Nucleus accumbens (tissue), 56 donors: ENCODE measurements at places on chromosomes 5 and 9.
A peak's percentile ranks its signal among the peaks of the same experiment; 100 is the strongest.

DNA sequence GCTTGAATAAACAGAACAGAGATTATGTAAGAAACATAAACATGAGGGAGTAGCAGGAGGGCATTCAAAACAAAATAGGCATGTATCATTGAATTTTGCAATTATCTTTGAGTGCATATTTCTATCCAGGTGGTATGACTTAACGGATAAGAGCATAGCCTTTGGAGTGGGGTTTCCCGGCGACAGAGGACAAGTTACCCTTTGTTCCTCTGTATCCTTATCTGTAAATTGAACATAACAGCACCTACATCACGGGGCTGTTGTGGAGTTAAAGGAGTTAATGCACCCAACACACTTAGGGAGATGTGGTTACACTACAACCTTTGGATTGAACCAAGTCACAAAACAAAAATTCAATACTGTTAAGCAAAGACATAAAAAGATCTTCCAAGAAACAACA is 314.6 kb upstream of the KIF2A start:
- no peak for DNase-seq

DNA sequence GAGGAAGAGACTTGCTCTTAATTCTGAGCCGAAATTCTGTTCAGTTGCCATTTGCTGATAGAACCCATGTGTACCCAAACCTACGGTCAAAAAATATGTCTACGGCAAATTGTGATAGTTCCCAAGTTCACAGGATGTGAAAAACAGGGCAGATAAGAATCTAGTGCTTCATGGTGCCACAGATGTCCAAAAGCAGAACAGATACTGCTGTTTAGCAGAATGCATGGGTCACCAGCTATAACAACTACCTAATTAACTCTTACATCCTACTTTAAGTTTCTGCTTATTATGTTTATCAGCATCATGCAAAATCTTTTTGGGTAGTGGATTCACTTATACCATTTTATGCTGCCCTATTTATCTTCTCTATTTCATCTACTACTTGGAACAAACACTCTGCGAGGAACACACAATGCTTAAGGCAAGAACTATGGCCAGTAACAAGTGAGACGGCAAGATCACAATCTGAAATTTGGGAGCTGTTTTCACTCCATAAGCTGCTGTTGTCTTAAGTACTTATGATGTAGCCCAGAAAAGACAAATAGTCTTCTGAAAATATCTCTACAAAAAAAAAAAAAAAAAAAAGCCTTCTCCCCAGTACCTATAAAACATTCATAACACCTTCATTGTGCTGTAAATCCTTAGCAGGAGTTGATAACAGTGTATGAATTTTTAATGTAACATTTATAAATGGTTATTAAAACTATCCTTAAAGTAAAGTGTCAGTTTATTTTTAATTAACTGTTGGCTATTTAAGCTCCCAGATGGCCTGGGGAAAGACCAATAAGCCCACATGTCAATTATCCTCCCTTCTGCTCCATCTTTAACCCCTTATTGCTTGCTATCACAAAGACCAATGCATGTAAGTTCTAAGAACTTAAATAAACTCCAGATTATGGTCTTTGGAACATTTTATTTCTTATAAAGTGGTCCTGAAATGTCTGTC is 232.3 kb downstream of the TLR4 start:
- no peak for DNase-seq

- DNase-seq = no peak
Observed at GRCh38 chr5:1078851-1079250, 33.0 kb downstream of the SLC12A7 start.

DNA sequence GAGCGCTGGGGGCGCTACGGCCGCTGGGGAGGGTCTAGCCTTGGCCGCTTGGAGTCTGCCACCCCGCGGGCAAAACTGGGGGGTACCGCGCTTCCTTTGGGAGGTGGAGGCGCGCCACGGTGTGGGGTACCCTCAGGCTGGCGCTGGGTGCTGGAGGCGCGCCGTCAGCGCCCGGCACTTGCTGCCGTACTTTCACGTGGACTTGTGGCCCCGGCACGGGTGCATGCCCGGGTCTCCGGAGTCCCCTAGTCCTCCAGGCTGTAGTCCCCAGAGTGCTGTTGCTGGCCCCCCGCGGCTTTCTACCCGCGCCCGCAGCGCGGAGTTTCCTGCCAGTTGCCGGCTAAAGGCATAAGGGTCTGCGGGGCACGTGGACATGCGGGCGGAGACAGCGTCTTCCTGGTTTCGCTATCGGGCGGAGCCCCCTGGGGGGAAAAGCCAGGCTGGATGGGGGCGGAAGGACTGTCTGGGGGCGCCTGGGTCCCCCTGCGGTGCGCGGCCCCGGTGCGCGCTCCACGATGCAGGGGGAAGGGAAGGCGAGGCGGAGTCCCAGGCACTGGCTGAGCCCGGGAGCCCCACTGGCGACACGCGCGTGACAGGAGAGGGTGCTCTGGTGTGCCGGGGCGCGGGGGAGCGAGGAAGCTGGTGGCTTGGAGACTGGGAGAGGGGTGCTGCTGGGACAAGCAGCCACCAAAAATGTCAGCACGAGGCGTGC is 666 bp downstream of the PPARGC1B start:
- DNase-seq = peak; percentile 62

DNA sequence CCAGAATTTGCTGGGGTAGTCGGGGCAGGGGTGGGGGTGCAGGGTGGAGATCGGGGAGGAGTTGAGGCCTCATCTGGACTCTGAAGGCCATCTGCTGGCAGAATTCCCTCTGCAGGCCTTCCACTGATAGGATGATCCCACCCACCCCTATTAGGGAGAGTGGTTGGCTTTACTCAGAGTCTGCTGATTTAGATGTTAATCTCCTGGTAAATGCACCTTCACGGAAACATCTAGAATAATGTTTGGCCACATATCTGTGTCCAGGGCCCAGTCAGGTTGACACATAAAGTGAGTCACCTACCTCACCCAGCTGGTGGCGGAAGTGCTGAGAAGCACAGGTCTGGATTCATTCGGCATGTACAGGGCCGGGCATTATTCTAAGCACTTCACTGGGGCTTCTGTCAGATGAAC is 50.0 kb downstream of the DAPK1 start:
- no peak for DNase-seq

DNA sequence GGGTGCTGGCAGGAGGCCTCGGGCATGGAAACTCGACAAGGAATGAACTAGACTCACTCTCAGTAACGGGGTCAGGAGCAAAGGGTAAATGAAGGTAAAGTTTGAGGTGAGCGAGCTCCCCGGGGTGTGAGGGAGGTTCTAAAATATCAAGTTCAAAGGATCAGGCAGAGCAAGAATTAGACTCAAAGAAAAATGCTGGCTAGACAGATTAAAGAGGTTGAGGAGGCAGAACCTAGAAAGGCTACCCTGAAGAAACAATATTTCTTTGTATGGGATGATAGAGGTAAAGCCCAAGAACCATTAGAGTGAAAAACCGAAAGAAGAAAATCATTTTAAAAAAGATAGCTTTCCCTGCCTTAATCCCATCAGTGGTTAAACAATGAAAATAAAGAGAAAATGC is 386.7 kb upstream of the MEF2C start:
- DNase-seq = no peak

- no peak for DNase-seq
Observed at GRCh38 chr5:159951834-159952233, 35.6 kb downstream of the ADRA1B start.

GRCh38 chr5:124650147-124650561 is 96.3 kb downstream of the ZNF608 start:
- no peak for DNase-seq

DNA sequence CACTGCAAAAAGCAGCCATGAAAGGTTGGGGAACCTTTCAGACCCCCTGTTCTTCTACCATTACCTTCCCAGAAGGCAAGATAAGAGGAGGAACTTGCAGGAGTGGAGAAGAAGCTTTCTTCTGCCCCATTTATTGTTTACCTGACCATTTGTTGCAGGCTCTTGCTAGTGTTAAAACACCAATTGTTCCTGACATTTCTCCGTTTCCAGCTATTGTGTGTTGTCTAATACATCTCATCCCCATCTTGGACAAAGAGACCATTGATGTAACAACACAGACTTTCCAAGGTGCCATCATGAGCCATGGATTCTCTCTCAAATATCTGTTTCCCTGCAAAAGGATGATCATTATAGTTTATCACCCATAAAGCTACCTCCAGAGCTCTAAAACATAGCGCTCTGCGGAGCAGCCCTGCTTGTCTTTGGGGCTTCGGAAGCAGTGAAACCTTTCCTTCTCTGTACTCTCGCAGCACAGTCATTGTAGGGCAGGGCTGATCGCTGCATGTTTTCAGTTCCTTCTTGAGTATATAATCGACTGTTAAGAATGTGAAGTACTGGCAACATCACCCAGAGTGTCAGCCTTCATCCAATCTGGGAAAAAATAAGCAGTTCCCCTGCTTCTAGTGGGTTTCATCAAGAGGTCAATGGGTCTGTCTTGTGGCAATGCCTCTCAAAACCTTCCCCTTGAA is 680.0 kb downstream of the SEMA5A start:
- DNase-seq = no peak

- DNase-seq = no peak
Observed at GRCh38 chr5:82091617-82092016, 119.8 kb downstream of the ATG10 start.

DNA sequence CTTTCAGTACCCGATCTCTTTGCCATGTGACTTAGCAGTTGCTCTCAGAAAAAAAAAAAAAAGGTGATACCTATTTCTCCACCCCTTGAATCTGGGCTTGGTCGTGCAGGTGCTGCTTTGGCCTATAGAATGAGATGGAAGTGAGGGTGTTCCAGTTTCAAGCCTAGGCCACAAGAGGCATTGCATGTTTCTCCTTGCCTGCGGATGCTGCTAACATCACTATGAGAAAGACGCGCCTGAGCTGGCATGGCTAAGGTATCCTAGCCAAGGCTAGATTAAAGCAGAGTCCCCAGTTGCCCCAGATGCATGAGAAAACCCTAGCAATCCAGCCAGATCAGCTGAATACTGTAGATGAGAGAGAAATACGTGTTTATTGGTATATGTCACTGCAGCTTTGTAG is 14.7 kb upstream of the CSF1R start:
- DNase-seq = no peak

GRCh38 chr9:116116393-116116792 is 37.2 kb upstream of the PAPPA start:
- no peak for DNase-seq

DNA sequence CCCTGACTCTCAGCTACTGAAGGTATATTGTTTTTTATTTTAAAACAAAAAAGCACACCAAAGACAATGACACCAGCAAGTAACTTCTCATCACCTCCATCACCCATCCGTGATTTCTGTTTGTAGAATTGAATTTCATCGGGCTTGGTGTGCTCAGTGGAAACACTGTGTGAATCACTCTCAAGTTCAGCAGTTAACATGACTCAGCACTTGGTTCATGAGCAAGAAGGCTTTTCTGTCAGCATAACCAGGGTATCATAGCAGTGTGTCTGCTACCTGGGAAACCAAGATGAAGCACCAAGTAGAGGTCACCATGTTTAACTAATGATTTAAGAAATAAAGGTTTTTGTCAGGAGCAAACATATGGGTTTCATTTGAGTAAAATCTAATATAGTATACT is 123.7 kb downstream of the INSYN2B start:
- DNase-seq = no peak

DNA sequence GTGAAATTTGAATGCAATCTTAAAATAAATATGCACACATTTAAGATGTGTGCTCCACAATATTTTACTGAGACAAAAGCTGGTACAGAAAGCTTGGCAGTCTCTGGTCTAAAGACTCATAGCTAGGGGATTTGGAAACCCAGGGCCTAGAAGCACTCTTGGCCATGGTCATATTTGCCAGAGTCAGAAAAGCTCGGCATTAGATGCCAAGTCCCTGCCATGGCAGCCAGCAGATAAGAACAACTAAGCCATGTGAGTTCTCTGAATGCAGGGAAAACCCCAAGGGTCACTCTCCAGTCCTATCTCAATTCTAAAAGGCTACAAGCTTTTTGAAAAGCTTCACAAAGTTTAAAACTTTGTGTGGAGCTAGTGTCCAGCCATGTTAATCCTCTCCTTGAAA is 119.5 kb downstream of the FAM114A2 start:
- DNase-seq = no peak

- peak; percentile 80 for DNase-seq
Observed at GRCh38 chr9:105064248-105065097, 136.5 kb upstream of the ABCA1 start.

DNA sequence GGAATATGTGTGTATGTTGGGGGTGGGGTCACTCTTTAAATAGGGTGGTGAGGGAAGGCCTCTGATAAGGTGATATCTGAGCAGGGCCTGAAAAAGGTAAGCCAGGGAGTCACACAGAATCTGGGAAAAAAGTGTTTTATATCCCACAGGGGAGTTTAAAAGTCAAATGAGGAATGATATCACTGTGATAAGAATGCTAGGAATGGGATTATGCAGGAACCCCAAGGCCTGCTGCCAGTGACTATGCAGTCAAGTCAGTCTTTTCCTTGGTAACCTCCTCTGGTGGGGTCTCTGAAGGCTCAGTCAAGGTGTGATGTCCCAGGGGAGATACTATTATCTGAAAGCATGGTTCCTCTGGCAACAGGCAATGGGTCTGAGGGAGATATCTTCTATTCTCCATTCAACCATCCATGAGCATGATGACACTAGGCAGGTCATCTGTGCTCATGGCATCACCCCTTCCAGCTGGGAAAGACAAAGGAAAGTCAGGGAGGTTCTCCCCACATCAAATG is 53.5 kb downstream of the GRIA1 start:
- DNase-seq = no peak

DNA sequence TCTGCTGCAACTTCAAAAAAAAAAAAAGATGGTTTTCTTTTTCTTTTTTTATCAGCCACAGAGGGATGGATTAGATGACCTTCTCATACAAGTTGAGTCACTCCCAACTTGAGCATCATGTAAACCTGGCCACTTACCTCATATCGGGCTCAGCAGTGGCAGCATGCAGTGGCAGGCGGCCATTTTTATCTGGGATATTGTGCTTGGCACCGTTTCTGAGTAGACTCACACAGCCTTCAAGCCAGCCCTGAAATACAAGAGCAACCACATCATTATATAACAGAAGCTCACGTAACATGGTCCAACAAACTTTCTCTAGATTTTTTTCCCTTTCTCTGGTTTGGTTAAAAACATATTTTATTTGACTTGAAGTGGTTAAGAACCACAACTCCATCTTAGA is 62.6 kb downstream of the ANKRD55 start:
- DNase-seq = no peak

GRCh38 chr5:127961006-127961762 is 122.4 kb upstream of the SLC12A2 start:
- DNase-seq = no peak

DNA sequence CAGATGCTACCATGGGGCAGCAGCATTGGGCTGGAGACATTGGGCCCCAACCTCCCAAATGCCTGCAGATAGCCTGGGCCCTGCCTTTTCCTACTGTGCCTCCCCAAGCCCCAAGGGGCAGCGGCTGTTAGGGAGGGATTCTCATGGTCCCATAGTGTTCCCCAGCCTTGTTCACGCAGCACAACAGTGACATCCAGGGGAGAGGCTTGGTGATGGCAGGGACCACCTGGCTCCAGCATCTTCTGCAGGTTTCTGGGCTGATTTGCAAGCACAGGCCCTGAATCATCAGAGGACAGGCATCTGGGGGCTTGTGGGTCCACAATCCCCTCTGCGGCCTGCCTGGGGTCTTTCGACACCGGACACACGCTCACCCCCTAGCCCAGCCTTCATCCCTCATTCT is 354.6 kb downstream of the SLIT3 start:
- DNase-seq = no peak
